ENCODE measurements at places on chromosomes 1 and 21. TPM values are rescaled to one million over a fixed set of nuclear protein-coding genes. Genes with fewer than 3 reads are reported as not detected.

GRCh38 chr1:65170511-65171142, 22.6 kb downstream of the AK4 start:
- no peak for DNase-seq
- no peak overlapping the region for H3K27ac ChIP-seq
- no peak overlapping the region for H3K4me3 ChIP-seq
- peaks cover 6% of the 10 kb centered on the region for H3K4me1 ChIP-seq

DNA sequence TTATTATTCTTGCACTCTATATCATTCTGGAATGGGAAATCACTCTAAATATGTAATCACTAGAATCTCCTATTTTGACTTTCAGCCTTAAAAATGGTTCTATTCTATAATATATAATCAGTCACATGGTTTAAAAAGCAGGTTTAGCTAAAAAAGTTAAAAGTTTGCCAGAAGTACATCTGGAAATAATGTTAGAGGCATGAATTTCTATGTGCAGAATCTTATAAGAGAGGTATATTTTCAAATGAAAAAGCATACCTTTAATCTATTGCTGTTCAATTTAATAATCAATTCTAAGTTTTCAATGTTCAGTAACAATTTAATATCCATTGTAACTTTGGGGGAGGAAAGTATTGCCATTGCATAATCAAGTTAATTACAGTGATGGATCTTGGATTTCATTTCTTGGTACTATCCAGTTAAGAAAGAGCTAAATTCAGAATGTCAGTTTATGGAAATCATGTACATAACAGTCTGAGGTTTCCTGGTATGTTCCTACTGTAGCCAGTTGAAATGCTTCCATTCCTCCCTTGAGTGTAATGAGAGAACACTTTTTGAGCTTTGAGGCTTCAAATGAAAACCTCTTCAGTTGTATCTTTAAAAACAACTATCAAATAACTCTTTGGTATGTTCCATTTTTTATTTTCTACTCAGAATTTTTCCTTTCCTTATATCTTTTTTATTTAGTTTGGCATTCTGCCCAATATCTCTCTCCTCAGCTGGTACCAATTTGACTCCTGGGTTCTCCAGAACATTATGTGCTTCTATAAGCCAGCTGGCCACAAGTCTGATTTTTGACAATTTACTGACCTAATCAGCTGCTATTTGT, 175.7 kb upstream of the COL11A1 start:
- H3K27me3 ChIP-seq = no peaks in the 10 kb centered on the region
- no peaks in the 10 kb centered on the region for H3K36me3 ChIP-seq
- DNase-seq = no peak

DNA sequence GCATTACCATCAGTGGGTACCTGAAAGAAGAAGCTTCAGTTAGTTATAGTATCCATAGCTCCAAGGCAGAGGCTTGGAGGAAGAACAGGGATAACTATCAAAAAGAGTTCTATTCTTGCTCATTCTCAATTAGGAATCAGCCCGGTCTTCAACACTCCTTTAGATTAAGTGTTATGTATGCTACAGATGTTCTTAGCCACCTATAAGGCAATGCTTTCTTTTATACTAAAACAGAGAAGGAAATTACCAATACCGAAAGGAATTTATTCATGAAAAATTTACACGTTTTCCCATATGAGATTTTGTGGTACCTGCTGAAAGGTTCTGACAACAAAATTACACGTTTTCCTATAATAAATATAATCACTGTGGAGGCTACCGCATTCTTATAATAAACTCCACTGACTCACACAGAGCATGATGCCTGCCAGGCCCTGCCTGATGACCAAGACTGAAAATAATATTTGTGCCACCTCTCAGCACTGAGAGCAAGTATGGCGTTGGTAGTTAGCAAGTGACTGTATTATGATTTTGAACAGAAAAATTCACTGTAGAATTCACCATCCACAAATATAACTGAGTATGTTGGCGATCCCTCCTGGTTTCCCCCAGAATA, 58.3 kb downstream of the APP start:
- no peak overlapping the region for H3K27ac ChIP-seq
- no peak for DNase-seq
- H3K4me3 ChIP-seq = no peak overlapping the region
- H3K27me3 ChIP-seq = no peaks in the 10 kb centered on the region
- peaks cover 4% of the 10 kb centered on the region for H3K4me1 ChIP-seq

DNA sequence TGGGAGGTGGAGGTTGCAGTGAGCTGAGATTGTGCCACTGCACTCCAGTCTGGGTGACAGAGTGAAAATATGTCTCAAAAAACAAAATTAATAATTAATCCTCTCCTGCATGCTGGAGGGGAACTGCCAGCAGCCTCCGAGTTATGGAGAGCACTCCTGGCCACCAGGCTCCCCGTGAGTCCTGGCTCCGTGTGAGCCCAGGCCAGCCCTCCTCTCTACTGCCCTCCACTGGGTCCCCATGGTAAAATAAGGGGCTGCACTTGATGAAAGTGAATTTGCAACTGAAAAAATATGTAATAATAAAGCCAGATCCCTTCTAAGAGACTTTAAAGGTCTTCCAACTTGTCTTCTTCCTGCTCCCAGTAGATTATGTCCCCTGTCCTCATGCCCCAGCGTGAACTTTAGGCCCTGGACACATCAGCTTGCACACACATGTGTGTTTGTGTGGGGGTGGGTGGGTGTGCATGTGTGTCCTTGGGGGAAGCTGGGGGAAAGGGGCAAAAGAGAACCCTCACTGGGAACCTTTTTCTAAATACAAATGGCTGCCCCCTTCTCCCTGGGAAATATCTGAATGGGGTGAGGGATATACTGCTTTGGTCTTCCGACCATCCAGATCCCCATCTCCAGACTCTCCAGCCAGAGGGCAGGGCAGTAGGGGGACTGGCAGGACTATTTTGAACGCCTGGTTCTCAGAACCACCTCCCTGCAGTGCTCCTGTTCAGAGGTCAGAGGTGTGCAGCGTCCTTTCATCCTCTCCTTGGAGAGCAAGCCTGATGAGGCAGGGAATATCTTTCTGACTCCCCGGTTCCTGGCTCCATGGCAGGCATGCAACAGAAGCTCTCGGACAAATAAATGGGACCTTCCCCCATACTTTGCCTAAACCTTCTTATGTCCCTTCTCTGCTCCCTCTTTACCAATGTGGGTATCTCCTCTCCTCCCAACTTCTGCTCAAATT, 26.2 kb downstream of the NEK2 start:
- H3K36me3 ChIP-seq = no peaks in the 10 kb centered on the region
- no peaks in the 10 kb centered on the region for H3K4me1 ChIP-seq
- H3K4me3 ChIP-seq = no peak overlapping the region

DNA sequence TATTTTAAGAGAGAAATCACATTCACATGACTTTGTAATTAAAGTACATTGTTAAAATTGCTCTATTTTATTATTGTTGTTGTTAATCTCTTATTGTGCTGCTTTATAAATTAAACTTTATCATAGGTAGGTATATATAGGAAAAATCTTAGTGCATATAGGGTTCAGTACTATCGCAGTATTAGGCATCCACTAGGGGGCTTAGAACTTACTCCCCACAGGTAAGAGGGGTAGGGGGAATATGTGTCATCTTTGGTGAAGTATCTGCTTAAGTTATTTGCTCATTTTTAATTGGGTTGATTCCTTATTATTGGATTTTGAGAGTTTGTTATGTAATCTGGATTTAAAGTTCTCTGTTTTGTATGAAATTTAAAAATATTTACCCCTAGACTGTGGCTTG, 385.2 kb downstream of the DUSP10 start:
- no peaks in the 10 kb centered on the region for H3K4me1 ChIP-seq
- H3K27ac ChIP-seq = no peak overlapping the region
- DNase-seq = no peak

- H3K4me3 ChIP-seq = no peak overlapping the region
- peaks cover 4% of the 10 kb centered on the region for H3K4me1 ChIP-seq
- H3K36me3 ChIP-seq = no peaks in the 10 kb centered on the region
- no peak for DNase-seq
- H3K27ac ChIP-seq = no peak overlapping the region
Measured at GRCh38 chr1:16979475-16980327, 719 bp downstream of the MFAP2 start.

DNA sequence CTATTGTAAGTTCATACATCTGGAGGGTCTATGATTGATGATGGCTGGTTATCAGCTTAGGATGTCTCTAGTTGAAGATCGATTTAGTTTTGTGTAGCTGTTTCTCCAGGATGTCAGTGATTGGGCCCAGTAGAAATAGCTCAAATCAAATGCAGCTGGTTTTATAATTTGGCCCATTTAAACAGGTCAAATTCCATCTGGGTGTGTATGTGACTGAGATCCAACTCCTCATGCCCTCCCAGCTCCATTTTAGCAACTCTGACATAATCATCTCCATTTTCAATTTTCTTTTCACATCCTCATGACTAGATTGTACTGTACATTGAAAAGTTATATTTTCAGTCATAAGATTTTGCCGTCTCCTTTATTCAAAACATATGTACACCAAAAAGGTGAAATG, 99.2 kb downstream of the TPR start:
- no peak overlapping the region for H3K27ac ChIP-seq
- no peak overlapping the region for H3K4me3 ChIP-seq
- H3K36me3 ChIP-seq = no peaks in the 10 kb centered on the region
- no peaks in the 10 kb centered on the region for H3K4me1 ChIP-seq
- H3K27me3 ChIP-seq = no peaks in the 10 kb centered on the region
- DNase-seq = no peak

- H3K4me3 ChIP-seq = no peak overlapping the region
- peaks cover 56% of the 10 kb centered on the region for H3K36me3 ChIP-seq
- no peak overlapping the region for H3K27ac ChIP-seq
- no peak for DNase-seq
Measured at GRCh38 chr1:179322557-179322956, 29.0 kb downstream of the SOAT1 start.

GRCh38 chr1:47906009-47906432, 91.2 kb downstream of the TRABD2B start:
- no peak overlapping the region for H3K27ac ChIP-seq
- H3K4me3 ChIP-seq = no peak overlapping the region
- peaks cover 8% of the 10 kb centered on the region for H3K27me3 ChIP-seq
- H3K36me3 ChIP-seq = no peaks in the 10 kb centered on the region
- no peak for DNase-seq

- H3K27me3 ChIP-seq = peaks cover 6% of the 10 kb centered on the region
- no peak overlapping the region for H3K27ac ChIP-seq
- no peak overlapping the region for H3K4me3 ChIP-seq
- H3K4me1 ChIP-seq = no peaks in the 10 kb centered on the region
Measured at GRCh38 chr1:55861676-55862340, 646.6 kb upstream of the USP24 start.

DNA sequence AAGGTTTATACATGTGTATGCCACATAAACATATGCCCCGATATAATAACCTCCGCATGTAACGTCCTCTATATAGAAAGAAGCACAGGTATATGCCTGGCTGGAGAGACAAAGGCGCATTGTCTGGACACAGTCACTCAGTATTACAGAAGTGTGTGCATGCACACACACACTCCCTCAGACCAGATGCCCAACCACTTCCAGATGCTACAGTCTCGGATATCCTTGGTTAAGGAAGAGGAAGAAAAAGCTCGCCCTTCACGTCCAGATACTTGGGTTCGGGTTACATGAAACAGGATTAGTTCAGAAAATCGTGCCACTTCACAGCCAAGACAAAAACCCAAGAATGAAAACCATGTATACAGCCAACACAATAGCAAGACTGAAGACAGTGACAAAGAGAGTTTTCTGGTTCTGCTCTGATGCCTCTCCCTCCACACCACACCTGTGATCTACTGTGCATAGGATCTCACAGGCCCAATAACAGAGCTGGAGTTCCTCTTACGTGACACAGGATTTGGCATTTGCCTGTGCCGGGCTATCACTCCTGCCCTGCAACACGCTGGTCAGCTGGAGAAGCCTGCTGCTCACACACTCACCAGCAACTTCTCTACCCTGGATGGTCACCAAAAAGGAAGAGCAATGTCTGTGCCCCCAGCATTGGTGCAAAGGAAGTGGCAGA, 75.0 kb downstream of the SSBP3 start:
- no peaks in the 10 kb centered on the region for H3K27me3 ChIP-seq
- no peaks in the 10 kb centered on the region for H3K36me3 ChIP-seq
- H3K4me1 ChIP-seq = peaks cover 60% of the 10 kb centered on the region
- no peak overlapping the region for H3K27ac ChIP-seq
- no peak for DNase-seq
- no peak overlapping the region for H3K4me3 ChIP-seq

GRCh38 chr1:234543442-234544086, 64.6 kb upstream of the TARBP1 start:
- H3K27ac ChIP-seq = peak overlapping the region; percentile 81
- H3K4me1 ChIP-seq = peaks cover 19% of the 10 kb centered on the region
- H3K4me3 ChIP-seq = no peak overlapping the region
- H3K27me3 ChIP-seq = peaks cover 3% of the 10 kb centered on the region

- H3K4me3 ChIP-seq = no peak overlapping the region
- H3K36me3 ChIP-seq = no peaks in the 10 kb centered on the region
- peaks cover 12% of the 10 kb centered on the region for H3K27me3 ChIP-seq
- DNase-seq = no peak
- no peaks in the 10 kb centered on the region for H3K4me1 ChIP-seq
- H3K27ac ChIP-seq = no peak overlapping the region
Measured at GRCh38 chr1:96992871-96993270, 271.3 kb downstream of the PTBP2 start.

DNA sequence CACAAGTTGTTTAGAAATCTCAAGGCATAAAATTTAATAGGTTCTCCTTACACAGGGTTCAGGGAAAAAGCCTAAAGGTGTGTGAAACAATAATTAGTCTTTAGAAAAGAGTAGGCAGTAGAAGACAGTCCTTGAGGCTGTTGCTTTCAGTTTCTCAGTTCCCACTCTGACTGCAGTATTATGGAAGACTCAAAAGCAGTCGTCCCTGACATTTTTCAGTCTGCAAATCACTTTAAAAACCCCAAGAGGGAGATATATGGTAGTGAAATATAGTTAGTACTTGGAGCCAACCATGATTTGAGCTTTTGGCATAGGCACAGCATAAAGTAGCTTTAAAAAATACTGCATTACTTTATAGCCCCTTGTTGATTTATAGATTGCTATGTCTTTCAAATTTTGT, 299.7 kb downstream of the OLFM3 start:
- H3K27ac ChIP-seq = no peak overlapping the region
- no peaks in the 10 kb centered on the region for H3K4me1 ChIP-seq
- H3K27me3 ChIP-seq = peaks cover 4% of the 10 kb centered on the region
- H3K4me3 ChIP-seq = no peak overlapping the region

GRCh38 chr1:40739455-40740008, 44.1 kb upstream of the KCNQ4 start:
- H3K27ac ChIP-seq = peak overlapping the region; percentile 36
- DNase-seq = no peak
- peaks cover 45% of the 10 kb centered on the region for H3K4me1 ChIP-seq
- no peak overlapping the region for H3K4me3 ChIP-seq
- H3K27me3 ChIP-seq = no peaks in the 10 kb centered on the region
- peaks cover 48% of the 10 kb centered on the region for H3K36me3 ChIP-seq

GRCh38 chr1:88357729-88358128, 326.3 kb upstream of the PKN2 start:
- no peaks in the 10 kb centered on the region for H3K36me3 ChIP-seq
- no peaks in the 10 kb centered on the region for H3K27me3 ChIP-seq
- H3K4me3 ChIP-seq = no peak overlapping the region
- H3K27ac ChIP-seq = no peak overlapping the region
- no peaks in the 10 kb centered on the region for H3K4me1 ChIP-seq

The HPCA gene
- total RNA-seq = 0.61 TPM

The ANXA9 gene
- not detected for total RNA-seq

The CRABP2 gene
- 0.90 TPM for total RNA-seq

The GSTM1 gene
- 47.9 TPM for total RNA-seq

The LYPLA2 gene
- 59.2 TPM for total RNA-seq

The KCNT2 gene
- total RNA-seq = not detected

The CLK2 gene
- total RNA-seq = 80.6 TPM

The SPTA1 gene
- total RNA-seq = 0.31 TPM

All from activated CD8-positive, alpha-beta T cell treated with anti-CD3 and anti-CD28 coated beads for 36 hours (primary cell).